HepG2 (cell line): ENCODE measurements at places on chromosomes 16 and 17.

DNA sequence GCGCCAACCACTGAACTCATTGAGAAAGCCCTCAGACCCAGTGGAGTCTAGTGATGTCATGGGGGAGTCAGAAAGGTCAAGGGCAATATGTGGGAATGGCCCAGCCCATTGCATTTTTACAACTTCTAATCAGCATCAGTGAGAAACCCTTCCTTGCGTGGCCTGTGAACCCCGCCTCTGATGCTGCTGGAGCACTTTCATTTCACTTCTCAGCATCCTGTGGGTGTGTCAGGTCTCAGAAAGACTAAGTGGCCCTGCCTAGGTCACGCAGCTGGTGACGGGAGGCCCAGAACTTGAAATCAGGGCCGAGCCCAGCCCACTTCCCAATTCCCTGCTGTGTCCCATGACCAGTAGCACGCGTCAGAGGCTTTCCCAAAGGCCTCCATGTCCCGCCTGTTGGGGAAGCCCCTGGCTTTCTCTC, 6.1 kb downstream of the DNAI2 start:
- no peak overlapping the region for H3K27ac ChIP-seq
- peaks cover 16% of the 10 kb centered on the region; the same call in 2 of the 3 replicates for H3K27me3 ChIP-seq
- no peaks in the 10 kb centered on the region for H3K4me1 ChIP-seq
- H3K4me3 ChIP-seq = no peak overlapping the region
- DNase-seq = no peak

DNA sequence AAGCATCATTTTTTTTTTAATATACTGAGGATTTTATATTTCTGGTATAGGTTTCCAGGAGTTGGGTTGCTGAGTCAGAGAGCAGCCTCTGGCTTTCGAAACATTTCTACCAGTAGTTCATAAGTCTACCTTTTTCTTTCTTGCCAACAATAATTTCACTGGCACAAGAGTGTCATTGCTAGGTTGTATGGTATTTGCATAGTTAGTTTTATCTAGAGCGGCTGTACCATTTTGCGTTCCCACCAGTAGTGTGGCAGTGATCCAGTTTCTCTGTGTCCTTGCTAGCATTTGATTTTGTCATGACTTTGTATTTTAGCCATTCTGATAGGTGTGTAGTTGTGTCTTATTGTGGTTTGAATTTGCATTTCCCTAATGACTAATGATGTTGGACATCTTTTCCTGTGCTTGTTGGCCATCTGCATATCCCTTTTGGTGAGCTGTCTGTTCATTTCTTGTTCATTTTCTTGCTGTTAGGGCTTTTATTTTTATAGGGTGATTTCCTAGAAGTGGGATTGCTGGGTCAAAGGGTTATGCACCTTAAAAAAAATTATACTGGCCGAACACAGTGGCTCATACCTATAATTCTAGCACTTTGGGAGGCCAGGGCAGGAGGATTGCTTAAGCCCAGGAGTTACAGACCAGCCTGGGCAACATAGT, 39.9 kb downstream of the SNX29 start:
- no peak overlapping the region for H3K4me3 ChIP-seq
- no peak for DNase-seq
- H3K27me3 ChIP-seq = no peaks in the 10 kb centered on the region
- H3K4me1 ChIP-seq = peaks cover 7% of the 10 kb centered on the region
- H3K36me3 ChIP-seq = no peaks in the 10 kb centered on the region

DNA sequence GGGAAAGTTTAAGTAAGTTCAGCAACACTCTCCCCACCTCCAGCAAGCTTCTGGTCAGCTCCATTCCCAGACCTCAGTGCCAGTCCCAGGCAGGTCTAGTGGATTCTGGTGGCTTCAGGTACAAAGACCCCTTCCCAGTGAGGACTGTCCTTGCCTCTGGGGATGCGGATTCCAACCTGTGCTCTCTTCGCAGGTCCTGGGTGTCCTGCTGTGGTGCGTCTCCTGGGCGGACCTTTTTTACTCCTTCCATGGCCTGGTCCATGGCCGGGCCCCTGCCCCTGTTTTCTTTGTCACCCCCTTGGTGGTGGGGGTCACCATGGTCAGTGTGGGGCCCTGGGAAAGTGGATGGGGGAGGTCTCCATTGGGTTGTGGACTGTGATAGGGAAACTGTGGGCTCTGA, 21.8 kb downstream of the ABCC3 start:
- no peaks in the 10 kb centered on the region for H3K27me3 ChIP-seq
- no peaks in the 10 kb centered on the region for H3K36me3 ChIP-seq
- H3K4me3 ChIP-seq = no peak overlapping the region
- no peak overlapping the region for H3K27ac ChIP-seq
- peaks cover 44% of the 10 kb centered on the region for H3K4me1 ChIP-seq

- H3K27ac ChIP-seq = peak within 1 kb of the TSS; percentile 28
- peaks cover 36% of the 10 kb centered on the region for H3K36me3 ChIP-seq
- H3K4me3 ChIP-seq = peak within 1 kb of the TSS; percentile 35
- no peak for DNase-seq
- H3K27me3 ChIP-seq = no peaks in the 10 kb centered on the region
Observed at GRCh38 chr17:81902023-81902652, at the start of gene NPB. Gene NPB (plus strand): TSS chr17:81902238. CDS start chr17:81902278, 40 bp downstream.
